ENCODE measurements at places on chromosomes 1 and 21.

DNA sequence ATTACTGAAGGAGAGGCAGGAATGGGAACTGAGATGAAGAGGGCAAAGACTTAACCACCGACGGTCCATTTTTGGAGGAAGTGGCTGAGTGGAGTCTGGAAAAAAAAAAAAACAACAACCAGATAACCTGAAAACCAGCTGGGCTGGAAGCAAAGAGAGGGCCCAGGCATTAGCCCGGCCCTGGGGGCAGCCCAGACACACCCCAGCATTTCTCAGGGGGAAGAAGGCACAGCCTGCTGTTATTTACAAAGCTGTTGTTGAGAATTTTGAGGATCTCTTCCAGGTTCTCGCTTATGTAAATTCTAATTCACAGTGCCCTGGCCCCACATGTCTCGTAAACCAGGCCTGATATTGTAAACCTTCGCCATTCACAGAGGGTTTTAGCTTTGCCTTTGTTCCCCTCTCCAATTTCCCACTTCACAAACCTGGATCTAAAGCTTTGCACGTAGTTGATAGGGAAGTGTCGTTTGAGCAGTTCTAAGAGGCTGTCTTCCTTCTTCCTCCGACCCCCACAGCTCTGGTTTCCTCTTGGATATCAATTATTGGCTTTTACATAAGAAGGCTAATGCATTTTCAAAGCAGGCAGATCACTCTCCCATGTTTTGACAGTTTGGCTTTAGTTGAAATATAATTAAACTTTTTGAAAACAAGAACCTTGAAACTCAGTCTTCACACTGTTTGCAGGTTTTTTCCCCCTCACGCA lies 161.8 kb upstream of the IRF2BP2 start:
- no peak for DNase-seq

GRCh38 chr1:165697881-165698760 lies at the start of gene ALDH9A1:
Gene ALDH9A1, minus strand, starts transcription at chr1:165698562. Its CDS starts 4 bp downstream, at chr1:165698558.
- peak; percentile 89 for DNase-seq

DNA sequence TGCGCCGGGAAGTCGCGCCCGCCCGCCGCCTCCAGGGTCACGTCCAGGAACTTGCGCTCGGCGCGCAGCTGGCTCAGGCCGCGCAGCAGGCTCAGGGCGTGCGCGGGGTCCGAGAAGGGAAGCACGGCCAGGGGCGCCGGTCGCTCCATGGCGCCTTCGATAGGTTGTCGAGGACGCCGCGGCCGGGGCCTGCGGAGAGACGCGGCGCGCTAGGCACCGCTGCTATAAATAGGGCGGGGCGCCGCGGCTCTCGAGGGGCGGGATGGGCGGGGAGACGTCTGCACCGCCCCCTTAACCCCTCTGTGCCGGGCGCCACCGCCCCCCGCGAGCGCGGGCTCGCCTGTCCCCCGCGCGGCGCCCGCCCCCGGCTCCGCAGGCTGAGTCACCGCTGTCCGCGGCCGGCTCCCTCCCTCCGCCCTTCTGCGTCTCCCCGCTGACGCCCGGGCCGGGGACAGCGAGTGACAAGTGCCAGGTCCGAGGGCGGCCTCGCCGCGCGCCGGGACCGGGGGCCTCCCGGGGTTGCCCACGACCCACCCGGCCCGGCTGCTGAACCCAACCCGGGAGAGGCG lies at the start of gene KLHL21:
KLHL21 (minus strand) TSS at position 201 of the 569 bp plus-strand sequence; CDS start at position 149, 52 bp downstream.
- DNase-seq = peak; percentile 70

- no peak for DNase-seq
These were observed 57.7 kb upstream of the COA6 start for GRCh38 chr1:234315588-234315987.

GRCh38 chr1:231519166-231519565 lies 9.3 kb upstream of the TSNAX start:
- no peak for DNase-seq

DNA sequence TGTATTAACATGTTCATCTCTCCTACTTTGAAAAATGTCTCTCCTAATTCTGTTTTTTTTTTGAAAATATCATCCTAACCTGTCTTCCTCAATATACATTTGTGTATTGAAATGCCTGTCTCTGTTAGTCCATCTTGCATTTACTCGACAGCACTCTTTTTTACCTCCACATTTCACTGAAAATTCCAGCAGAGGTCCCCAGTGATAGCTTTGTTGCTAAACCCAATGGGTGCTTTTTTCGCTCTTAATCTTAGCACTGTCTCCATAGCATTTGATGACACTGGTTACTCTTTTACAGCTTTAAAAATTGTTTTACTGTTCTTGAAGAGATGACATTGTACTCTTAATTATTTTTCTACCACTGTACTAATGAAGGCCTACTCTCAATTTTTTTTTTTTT lies 10.8 kb downstream of the OSBPL9 start:
- DNase-seq = peak; percentile 6

DNA sequence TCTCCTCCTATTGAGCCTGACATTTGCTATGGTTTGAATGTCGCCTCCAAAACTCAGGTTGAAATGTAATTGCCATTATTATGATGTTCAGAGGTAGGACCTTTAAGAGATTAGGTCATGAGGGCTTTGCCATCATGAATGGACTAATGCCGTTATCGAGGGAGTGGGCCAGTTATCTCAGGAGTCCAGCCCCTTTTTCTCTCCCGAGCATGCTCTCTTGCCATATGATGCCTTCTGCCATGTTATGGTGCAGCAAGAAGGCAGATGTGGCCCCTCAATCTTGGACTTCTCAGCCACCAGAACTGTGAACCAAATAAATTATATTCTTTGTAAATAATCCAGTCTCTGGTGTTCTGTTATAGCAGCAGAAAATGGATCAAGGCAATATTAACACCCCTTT lies 323.5 kb downstream of the RRAGC start:
- DNase-seq = no peak

- no peak for DNase-seq
These were observed 24.9 kb downstream of the PCAT6 start for GRCh38 chr1:202835548-202836072.

DNA sequence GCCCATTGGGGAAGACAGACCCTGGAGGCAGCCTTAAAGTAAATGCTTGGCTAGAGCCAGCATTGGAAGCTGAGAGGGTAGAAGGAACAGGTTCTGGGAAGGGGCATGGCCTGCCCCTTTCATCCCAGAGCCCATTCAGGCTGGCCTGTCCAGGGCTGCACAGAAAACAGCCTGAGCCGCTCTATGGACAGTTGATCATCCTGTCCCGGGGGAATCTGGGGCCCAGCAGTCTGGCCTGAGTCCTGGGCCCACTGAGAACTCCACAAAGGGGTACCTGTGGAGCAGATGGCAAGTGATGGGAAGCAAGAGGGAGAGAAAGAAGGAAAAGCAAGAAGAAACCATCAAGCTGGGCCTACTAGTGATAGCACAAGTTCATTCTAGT lies 13.2 kb downstream of the TMEM81 start:
- no peak for DNase-seq

All from NCI-H446 treated with DMSO at 0.1 percent for 48 hours (cell line).